ENCODE measurements at places on chromosomes 3 and 15. TPM values are rescaled to one million over a fixed set of nuclear protein-coding genes. Genes with fewer than 3 reads are reported as not detected.

Gene RBMS3
- not detected for polyA plus RNA-seq

Gene ZNF80
- polyA plus RNA-seq = not detected

Gene OR5H15
- not detected for polyA plus RNA-seq

Gene APBA2
- polyA plus RNA-seq = 3.5 TPM

All from IgD-negative memory B cell (primary cell).